ENCODE measurements at places on chromosomes 5 and 9.

DNA sequence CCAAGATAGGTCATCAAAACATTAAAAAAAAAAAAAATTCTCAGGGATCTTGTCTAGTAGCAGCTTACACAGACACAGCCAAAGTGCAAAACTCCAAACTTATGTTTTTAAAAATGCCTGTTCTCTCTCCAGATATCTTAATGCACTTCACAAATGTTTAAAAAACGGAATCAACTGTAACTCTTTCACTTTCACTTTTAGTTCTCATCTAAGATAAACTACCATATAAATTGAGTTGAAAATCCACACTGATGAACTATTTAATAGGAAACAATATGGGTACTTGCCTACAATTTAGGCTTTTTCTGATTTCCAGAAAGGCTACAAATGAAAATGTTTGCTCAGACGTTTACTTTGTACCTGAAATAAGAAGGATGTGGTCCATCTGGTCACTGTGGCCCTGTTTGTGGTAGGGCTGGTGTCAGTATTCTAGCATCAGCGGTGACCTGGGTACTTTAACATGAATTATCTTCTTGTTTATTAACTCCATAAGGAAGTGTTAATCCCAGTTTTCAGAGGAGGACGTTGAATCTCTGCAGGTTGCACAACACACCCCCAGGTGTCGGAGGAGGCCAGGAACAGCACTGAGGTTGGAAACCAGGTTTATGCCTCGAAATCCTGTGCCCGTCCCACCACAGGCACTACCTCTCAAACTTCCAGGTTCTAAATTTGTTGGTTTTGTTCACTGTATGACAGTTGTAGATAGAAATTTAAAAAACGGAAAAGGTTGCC is 13.3 kb upstream of the LPCAT1 start:
- no peak for DNase-seq

- peak; percentile 47 for DNase-seq
These were observed 94.8 kb downstream of the AOPEP start for GRCh38 chr9:94821098-94821887.

DNA sequence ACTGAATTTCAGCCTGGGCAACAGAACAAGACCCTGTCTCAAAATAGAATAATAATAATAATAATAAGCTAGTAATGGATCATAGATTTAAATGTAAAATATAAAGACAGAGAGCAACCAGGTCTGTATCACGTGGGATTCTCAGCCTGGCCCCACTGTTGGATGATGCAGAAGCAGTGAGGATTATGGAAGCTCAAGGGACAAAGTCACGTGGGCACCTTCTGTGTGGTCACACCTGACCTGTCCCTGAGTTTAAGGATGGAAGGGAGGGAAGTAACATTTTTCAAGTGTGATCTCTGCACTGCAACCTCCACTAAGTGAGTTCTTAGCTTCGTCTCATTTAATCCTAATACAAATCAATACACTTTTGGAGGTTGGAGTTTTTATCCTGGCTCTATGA is 212.5 kb upstream of the IER5L start:
- no peak for DNase-seq

DNA sequence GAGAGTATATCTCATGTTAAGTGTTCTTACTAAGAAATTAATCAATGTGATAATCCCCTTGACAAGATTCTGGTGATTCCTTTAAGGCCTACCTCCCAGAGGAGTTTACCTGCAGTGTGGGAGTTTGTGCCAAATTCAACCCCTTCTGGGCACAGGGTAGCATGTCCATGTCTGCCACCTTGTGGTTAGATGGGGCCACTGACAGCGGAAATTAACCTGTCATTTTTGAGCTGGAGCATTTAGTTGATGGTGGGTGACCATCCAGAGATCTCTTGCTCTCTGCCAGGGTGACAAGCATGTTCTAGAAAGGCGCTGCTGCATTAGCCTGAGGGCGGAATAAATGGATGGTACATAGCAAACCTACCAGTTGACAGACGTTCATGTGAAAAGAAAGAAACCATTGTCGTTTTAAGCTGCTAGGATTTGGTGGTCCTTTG is 132.2 kb downstream of the FBXO4 start:
- DNase-seq, result peak; percentile 50

- peak; percentile 33 for DNase-seq
These were observed 205.4 kb downstream of the SPATA31A6 start for GRCh38 chr9:42388846-42389245.

GRCh38 chr5:167880420-167880819 is 411.0 kb upstream of the WWC1 start:
- no peak for DNase-seq

DNA sequence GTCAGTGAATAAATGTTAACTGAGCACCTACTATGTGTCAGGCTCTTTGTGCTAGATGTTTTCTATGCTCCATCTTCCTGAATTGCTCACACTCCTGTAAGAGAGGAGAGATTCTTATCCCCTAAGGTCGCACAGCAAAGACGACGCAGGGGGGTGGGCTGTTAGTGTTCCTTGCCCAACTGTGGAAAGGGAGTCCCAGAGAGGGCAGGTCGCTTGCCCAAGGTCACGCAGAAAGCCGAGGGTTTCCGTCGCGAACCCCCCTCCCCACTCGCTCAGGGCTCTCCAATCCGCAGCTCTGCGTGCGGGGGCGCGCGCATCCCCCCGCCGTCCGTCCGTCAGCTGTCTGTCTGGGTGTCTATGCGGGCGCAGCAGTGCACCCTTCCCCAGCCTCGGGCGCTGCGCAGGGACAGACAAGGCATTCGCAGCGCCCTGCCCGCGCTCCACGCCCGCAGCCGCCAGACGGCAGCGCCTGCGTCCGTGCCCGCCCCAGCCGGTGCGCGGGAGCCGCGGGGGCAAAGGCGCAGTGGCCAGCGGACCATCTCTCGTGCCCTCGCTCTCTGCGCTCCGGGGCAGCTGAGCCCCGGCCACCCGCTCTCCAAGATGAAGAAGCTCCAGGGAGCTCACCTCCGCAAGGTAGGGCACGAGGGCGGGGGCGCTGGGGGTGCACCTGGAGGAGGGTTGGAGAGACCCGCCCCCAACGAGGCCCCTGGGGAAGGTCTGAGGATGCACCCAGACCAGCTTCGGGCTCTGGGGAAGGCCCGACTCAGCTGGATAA is at the start of gene SLC6A7:
Gene SLC6A7 (plus strand): TSS at position 335 of the 775 bp plus-strand sequence. CDS start 266 bp downstream, at position 601.
- DNase-seq, result no peak

Data from GM13977 (cell line).